ENCODE measurements at places on chromosomes 3 and 15.

DNA sequence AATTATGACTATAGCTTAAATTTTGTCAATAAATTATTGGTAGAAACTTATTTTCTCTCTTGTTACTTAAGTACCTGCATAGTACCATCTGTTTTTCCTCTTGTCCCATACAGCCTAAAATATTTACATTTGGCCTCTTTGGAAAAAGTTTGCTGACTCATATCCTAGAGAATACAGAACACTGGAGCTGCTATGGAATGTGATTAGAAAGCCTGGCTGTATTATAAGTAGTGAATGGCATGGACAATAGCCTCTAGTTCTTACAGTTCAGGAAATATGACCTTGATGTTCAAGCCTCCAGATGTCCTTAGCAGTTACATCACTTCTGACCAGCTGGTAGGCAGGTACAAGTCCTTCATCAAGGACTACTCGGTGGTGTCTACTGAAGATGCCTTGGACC is 28.3 kb downstream of the ST8SIA2 start:
- no peak for DNase-seq

DNA sequence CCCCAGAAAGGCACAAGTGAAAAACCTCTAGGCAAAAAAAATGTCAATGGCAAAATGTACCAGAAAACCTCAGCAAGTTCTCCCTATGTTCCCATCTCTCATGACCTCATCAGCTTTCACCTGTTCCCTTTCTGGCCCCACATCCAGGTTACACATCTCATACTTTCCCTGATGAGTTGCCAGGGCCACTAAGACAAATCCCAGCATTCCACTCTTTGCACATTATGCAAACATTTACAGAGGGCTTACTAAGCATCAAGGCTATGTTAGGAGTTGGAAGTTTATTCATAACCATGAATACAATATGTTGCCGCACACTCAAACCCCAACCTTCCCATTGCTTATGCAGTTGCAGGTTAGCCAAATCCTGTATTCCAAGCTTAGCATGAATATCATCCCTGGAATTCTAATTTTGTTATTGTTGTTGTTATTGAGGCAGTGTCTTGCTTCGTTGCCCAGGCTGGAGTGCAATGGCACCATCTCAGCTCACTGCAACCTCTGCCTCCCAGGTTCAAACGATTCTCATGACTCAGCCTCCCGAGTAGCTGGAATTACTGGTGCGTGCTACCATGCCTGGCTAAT is 129.3 kb upstream of the UBE2E2 start:
- no peak for DNase-seq

GRCh38 chr3:183548262-183548769 is 7.2 kb downstream of the KLHL6 start:
- no peak for DNase-seq

- no peak for DNase-seq
These were observed 925.1 kb upstream of the NR2F2 start for GRCh38 chr15:95405447-95405846.

- DNase-seq: peak; percentile 52
These were observed 97.2 kb upstream of the FLNB start for GRCh38 chr3:57910990-57911389.

GRCh38 chr15:30033211-30033610 is 49.5 kb upstream of the GOLGA8J start:
- no peak for DNase-seq

- DNase-seq: no peak
These were observed 13.4 kb downstream of the LRIG1 start for GRCh38 chr3:66487465-66487864.

DNA sequence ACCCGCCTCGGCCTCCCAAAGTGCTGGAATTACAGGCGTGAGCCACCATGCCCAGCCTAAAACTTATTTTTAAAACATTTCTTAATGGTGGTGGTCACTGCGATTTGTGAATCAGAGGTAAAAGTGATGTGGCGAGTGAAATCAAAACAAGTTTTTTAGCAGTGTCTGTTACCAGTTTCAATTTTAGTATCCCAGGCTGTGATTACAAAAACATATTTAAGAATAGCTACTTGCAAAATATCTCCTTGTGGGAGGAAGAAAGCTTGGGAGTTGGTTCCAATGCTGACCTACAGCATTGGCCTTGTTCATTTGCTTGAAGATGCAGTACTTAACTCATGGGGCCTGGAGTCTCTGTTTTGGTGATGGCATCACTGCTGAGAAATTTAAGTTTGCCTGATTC is 4.5 kb downstream of the RAB7A start:
- no peak for DNase-seq

DNA sequence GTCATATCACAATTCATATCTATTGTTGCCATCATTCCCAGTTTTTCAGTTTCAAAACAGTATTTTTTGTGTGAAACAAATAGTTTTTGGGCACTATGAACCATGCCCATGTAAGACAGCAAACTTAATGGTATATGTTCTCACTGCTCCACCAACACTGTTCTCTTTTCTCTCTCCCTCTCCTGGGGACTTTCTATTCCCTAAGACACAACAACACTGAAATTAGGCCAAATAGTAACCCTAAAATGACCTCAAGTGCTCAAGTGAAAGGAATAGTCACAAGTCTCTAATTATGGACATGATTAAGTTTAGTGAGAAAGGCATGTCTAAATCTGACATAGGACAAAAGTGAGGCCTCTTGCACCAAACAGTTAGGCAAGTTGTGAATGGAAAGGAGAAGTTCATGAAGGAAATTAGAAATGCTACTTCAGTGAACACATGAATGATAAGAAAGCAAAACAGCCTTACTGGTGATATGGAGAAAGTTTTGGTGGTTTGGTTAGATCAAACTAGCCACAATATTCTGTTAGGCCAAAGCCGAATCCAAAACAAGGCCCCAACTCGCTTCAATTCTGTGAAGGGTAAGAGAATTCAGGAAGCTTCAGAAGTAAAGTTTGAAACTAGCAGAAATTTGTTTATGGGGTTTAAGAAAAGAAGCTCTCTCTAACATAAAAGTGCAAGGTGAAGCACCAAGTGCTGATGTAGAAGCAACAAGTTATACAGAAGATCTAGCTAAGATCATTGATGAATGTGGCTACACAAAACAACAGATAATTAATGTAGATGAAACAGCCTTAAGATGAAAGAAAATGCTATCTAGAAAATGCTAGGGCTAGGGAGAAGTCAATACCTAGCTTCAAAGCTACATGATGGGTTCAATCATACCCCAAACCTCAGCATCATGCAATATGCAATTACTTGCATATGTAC is 104.2 kb downstream of the CBLB start:
- peak; percentile 20 for DNase-seq

DNA sequence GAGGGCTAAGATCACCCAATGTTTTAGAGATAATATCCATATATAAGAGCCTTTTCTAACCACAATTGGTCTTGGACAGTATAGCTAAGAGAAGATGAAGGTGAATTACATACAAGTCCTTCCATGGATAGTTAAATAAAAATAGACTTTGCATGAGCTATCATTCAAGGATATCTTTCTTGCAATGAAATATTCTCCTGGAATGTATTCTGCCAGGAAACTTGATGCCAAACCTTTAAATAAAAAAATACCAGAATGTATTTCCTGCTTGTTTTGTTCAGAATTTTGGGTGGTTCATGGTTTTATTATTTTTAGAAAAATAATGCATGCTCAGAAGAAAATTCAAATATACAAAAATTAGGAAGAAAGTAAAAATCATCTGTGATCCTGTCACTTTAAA is 88.8 kb upstream of the PPIB start:
- DNase-seq: no peak

DNA sequence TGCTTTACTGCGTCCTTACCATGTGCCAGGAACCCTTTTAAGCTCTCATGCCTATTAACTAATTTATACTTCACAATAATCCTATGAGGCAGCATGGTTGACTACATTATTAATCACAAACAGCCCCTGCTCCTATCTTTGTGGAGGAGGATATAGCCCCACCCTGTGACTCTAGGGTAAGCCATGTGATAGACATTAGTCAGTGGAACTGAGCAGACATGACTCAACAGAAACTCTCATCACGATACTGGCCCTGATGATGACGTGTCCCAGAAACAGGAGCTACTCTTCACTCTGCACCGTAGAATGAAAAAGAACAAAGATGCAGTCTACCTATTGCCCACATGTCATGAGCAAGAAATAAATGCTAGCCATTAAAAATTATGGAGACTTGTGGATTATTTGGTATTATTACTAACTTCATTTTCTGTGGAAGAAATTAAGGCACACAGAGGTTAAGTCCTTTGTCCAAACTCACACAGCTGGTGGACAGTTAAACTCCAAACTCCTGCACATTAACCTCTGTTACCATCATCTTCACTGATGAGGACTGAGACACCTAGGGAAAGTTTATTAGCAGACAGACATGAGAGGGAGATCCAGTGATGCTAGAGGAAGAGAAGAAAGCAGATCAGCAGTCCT is 51.2 kb downstream of the CFAP20DC start:
- peak; percentile 95 for DNase-seq

DNA sequence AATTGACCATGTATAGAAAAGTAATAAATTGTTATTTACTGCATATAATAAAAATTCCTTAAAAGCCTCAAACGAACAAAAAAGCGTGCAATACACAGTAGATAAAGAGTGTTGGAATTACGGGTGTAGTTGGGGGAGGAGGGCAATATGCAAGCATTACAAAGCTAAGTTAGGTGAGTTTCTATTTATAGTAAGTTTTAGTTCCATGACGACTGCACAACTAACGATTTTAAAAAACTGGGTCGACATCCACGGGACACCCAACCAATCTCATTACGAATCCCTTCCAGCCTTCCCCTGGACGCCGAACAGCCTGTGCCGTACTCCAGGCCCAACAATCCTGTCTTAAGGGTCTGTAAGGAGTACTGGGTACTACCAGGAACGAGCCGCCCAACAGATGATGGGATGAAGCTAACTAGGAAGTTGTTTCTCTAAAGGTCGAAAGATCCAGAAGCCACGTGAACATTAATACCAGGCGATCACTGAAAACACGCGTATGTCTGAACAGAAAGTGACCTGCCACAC is 677 bp downstream of the POLQ start:
- DNase-seq: peak; percentile 50

DNA sequence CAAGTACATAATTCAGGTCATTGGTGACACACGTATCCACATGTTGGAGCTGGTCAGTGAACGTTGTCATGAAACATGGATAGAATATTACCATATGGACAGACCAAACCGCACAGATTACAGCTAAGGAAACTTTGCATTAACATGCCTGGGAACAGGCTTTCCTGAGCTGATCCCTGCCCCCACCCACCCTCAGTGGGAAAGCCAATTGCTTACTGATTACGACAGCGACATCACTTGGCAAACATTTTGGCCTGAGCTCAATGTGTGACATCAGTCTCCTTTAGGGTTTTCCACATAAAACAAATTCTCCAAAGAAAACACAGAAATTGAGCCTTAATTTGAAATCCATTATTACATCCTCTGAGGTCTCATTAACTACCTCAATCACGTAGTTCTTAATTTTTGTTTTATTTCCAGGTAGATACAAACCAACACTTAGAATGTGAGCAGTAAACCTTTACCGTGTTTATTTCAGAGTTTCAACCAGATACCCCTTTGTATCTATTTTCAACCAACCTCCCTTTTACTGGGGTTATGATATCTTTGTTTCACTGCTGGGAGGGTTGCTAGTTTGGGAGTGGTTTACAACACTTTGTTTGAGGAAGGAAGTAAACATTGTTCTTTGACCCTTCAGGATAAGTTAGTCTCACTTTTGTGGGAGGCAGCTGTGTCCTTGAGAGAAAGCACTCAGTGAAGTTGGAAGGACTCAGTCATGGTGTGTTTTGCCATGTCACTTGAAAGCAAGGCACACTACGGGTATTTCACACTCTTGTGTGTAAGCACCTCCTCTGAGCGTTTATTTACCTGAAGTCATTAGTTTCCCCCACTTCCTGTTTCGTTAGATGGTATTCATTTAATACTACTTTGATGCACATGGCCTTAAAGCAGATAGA is 103.1 kb downstream of the CMSS1 start:
- peak; percentile 10 for DNase-seq

- DNase-seq: no peak
These were observed 16.1 kb downstream of the DAZL start for GRCh38 chr3:16589120-16589519.

DNA sequence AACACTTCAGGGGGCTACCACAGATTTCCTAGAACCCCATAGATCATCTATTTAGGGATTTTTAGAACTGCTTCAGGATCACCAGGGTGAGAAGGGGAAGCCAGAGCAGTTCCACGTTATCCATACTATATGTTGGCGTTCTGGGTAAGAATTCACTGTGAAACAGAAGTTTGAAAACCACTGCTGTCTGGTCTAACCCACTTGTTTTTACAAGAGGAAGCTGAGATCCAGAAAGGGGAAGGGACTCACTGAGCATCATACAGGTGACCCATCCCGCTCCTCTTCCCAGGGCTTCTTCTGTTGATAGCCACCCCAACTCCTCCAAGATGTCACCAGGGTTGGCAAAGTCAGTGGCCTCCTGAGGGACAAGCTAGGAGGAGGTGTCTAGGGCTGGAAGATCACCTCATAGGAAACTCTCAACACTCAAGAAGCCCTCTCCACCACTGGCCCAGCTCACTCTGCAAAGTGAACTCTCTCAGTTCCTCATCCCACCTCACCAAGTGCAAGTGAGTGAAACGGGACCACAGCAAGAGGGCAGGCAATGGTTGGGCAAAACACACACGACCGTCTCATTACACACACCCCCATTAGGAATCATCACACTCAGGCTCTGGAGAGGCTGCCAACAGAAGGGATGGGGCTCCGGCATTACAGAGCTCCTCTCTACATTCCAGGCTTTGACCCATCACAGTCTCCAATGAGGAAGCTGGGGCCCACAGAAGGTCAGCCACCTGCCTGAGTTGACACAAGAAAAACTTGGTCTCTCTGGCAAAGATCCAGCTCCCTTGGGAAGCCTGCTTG is 1.8 kb downstream of the DAPK2 start:
- no peak for DNase-seq

DNA sequence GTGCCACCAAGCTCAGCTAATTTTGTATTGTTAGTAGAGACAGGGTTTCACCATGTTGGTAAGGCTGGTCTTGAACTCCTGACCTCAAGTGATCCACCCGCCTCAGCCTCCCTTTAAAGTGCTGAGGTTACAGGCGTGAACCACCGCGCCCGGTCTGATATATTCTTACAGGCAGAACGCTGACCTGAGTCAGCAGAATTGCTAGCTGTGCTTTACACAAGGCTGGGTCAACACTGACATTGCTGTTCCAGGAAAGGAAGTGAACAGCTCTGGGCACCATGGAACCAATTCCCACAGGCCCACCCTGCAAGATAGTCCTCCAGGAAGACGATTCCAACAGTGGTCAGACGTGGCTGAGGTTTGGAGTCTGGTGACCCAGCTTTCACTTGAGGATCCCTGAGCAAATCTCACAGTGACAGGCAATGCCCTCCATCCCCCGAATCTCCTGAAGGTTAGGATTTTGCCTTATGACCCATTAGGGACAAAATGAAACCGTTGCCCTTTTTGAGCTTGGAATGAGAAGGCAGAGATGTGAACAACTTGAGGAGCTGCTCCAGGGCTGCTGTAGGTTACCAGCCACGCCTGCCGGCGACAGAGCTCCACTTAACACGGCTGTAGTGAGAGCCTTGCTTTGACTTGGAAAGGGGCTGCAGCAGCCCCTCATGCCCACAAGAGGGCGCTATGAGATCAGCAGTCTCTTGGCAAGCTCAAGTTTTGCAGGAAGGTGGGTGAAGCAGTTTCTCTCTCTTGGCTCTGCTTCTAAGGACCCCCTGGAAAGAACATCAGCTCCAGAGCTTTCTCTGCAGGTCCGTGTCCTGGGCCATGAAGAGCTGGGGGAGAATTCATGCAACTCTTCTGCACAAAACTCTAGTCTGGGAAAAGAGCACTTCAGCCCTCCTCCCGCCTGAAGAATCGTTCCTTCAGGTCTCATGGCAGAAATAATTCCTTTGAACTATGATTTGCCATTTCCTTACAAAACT is 74.1 kb downstream of the SENP2 start:
- DNase-seq: peak; percentile 85

Data from hematopoietic multipotent progenitor cell treated with erythropoietin and hydrocortisone succinate and interleukin-3 and kit ligand, for 8 days (in vitro differentiated cells).